Breast epithelium (tissue), 4 donors: ENCODE measurements at places on chromosomes 11 and 22.
A peak's percentile ranks its signal among the peaks of the same experiment; 100 is the strongest.

GRCh38 chr22:19510919-19511341 is 13.3 kb downstream of the CLDN5 start:
- no peak for DNase-seq

DNA sequence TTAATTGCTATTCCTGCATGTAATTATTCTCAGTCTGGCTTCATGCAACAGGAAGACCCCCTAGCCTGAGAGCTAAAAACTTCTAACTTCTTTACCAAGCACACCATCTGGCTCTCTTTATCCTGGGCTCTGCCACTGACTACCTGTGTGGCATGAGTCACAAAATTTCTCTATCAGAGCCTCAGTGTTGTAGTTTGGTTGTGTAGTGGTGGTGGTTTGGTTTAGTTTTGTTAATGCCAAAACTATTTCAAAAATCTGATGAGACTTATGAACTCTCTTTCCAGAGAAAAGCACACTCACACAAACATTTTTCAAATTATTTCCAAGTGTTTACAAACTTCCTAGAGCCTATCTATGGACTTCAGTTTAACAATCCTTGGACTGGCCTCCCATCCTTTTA is 7.5 kb upstream of the IL17RA start:
- DNase-seq: no peak

DNA sequence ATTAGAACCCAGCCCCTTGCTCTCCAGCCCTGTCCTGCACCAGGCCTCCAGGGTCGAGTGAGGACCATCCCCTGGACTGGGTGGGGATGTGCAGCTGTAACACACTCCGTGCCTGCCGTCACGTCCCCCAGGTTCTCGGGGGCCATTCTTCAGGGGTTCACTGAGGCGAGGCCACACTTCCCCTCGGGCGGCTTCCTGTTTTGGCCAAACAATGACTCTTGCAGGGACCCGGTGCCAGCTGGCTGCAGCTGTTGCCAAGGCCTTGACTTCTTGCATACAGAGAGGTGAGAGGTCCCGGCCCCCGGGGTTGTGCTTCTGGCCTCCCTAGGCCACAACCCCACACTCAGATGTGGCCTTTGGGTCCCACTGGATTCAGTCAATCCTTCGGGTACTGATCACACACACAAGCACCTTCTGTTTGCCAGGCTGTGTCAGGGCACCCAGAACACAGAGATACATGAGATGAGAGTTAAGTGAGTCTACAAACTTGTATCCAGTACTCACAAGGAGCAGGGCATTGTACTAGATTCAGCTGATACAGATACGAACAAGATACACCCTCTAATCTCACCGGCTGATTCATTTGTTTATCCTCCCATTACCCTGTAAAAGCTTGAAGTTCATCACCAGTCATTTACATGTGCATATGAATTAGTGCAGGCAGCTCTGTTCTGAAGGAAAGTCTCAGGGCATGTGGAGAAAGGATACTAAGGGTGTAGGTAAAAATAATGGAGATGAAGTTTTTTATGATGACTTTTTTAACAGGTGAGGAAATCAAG is 32.9 kb downstream of the LRRC32 start:
- no peak for DNase-seq

DNA sequence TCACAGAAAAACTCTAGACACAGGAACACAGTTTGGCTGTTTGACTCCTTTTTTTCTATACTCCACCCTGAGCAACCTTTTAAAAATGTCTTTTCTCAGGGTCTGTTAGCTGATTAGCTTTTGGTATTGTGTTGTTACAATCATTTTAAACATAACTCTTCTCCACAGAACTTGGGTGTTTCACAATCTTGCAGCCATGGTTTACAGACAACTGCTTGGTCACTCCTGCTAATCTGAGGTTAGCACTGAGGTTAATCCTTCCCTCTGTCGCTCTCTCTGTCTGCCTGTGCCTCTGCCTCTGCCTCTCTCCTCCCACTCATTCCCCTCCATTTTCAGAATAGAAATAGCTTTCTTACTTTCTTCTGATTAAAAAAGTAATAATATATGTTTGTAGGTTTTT is 62.4 kb upstream of the ZBED5 start:
- DNase-seq: no peak

DNA sequence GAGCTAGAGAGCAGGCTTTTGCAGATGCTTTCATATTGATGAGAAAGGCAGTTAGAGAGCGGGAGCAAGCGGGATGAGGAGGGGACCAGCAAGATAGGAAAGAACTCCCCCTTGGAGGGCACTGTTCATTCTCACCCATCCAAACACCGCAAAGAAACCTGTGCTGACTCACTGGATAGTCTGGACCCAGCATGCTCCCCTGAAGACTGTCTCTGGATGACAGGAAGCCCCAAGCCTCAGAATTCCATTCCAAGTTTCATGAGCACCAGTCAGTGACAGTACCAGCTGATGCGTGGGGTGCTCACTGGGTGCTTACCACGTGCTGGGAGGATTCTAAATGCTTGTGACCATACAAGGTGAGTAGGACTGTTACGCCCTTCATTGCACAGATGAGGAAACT is 34.2 kb downstream of the MICAL3 start:
- no peak for DNase-seq

- DNase-seq: no peak
Observed at GRCh38 chr11:335779-336658, 15.4 kb upstream of the IFITM3 start.

- peak; percentile 96 for DNase-seq
Observed at GRCh38 chr11:2092956-2093412, 46.2 kb downstream of the IGF2 start.

DNA sequence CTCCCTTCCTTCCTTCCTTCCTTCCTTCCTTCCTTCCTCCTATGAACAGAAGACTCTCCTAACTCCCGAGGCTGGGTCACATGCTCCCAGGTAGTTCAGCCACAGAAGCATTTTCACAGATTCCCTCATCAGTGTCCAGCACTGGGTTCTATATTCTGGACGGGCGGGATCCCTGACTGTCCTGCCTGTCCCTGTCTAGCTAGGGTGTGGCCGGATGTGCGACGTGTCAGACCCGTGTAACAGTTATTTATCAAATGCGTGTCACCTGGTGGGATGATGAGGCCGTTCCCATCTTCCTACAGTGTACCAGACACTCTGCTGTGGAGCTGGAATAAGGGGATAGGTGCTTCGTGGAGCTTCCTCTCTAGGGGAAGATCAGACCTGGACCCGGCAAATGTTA is 901.0 kb downstream of the BRD1 start:
- no peak for DNase-seq

DNA sequence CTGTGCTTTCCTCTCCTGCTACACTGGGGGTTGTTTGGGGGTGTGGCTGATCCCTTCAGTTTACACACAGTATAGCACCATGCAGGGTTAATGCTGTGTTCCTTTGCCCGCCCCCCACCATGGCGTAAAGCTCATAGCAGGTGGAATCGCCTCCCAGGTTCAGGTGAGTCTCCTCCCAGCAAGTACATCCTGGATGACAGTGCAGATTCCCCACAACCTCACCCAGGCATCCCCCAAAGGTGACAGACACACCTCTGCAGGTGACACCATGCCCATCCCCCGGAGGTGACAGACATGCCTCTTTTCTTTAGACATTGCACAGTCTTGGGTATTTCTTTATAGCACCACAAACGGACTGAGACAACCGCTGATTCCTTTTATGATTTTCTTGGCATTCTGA is 343.7 kb downstream of the BRD1 start:
- no peak for DNase-seq

DNA sequence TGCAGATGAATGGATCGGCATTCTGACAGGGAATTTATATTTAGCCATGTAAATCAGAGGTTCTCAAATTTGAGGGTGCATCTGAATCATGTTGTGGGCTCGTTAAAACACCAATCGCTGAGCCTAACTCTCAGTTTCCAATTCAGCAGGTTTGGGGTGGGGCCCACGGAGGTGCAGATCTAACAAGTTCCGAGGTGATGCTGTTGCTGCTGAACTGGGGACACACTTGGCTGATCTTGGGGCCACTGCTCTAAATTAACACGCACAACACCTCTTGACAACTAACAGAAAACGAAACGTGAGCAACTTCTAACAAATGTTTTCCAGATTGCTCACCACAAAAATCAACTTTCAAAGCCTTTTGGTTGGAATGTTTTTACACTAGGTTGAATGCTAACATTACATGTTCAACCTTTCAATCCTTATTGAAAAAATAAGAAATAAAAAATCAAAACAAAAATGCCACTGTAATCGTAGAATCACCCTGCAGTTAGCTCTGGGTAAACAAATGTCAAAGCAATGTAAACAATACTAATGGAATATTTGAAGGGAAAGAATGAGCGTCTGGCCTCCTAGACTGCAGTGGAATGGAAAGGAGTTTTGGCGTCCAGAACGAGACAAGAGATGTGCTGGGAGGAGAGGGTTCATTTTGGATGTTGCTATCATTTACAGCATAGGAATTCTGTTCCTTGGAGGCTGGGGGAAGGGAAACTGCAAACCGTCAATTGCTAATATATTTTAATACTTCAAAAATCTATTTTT is 68.3 kb upstream of the SLC6A5 start:
- no peak for DNase-seq
